MG63 (cell line): ENCODE measurements at places on chromosomes 3 and 15.

DNA sequence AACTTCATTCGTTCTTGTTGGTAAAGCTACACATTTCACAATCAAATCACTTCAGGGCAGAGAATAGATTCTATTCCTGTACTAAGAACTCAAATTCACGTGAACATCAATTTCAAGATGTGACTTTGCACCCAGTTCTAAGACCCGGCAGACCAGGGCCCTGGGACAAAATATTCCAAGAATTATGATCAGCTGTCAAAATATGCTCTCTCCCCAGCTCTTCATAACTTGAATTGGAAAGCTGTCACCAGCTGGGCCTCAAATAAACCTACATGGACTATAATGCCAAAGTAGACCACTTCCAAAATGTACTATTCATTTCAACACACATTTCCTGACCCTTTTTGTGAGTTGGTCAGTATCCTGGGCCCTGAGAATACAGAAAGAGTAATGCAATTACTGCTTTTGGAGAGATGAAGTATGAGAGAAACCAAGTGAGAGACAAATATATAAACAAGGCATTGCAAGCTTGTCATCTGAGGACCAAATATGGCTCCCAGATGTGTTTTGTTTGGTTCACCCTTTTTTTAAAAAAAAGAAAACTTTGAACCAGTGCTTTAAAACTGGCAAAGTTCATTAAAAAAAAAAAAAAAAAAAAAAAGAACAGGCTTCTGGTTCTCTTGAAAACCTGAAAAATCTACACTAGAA lies 14.9 kb downstream of the MAGI1 start:
- DNase-seq: no peak

- DNase-seq: no peak
Observed at GRCh38 chr15:25846377-25846776, 16.8 kb downstream of the ATP10A start.

- no peak for DNase-seq
Observed at GRCh38 chr3:34256021-34256420, 457.6 kb downstream of the PDCD6IP start.

- no peak for DNase-seq
Observed at GRCh38 chr3:138914870-138915502, 32.0 kb downstream of the FOXL2 start.

DNA sequence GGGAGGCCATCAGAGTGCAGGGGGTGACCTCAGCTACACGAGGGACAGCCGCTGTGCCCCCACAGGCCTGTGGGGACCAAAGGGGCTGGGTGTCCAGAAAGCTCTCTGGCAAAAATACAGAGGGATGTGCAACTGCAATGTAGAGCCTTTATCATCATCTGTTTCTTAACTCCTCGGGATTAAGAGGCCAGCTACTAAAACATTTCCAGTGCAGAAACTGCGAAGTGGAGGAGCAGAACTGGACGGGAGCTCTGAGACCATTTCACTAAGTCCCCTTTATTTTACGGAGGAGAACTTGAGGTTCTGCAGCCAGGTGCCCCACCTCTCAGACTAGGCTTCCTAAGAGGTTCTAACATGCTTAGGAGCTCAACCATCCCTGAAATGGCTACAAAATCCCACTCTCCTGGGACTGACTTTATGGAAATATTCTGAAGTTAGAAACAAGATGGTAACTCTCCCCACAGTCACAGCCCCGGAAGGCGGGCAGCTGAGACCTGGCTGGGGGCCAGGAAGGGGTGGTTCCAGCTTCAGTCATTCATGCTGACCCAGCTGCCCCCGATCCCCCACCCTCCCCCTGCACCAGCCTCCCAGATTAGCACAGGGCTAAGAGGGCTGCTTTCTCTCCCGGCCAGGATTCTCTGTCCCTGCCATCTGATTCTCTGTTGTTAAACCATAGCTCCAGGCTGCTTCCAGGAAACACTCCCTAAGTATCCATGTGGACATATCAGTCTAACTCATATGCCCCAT lies 40.3 kb downstream of the UMPS start:
- no peak for DNase-seq

DNA sequence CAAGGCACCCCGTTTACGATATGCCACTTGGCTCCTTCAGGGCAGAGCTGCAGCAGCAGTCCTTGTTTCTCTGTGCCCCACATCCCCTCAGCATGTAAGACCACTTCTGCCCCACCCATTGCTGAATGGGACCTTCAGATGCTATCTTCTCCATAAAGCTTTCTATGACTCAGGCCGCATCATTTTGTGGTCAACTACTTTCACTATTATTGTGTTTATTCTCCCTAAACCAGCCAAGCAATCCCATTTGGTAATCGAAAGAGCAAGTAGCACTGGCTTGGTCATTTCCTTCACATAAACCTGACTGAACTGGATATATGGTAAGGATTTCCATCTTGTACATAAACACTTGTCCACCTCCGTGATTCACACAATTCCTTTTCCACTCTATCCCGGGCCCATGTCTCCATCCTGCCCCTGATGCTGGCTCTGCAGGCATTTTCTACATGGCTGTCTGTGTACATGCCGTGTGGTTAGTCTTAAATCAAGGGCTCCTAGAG lies 25.7 kb downstream of the LIPC start:
- DNase-seq: peak; percentile 48

GRCh38 chr3:5426094-5426883 lies 238.8 kb downstream of the EDEM1 start:
- peak; percentile 38 for DNase-seq

DNA sequence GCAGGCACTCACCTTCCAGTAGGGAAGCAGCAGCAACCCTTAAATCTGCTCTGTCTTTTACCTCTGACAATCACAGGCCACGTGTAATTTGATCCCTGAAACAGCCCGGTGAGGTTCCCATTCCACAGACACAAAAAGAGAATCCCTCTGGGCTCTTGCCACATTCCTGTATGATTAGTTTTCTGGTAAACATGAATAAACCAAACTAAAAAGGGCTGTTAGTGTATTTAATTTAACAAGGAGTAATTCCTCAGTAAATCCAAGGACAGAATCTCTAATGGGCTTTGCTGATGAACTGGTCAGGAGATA lies 186.9 kb downstream of the FAM43A start:
- DNase-seq: peak; percentile 61

DNA sequence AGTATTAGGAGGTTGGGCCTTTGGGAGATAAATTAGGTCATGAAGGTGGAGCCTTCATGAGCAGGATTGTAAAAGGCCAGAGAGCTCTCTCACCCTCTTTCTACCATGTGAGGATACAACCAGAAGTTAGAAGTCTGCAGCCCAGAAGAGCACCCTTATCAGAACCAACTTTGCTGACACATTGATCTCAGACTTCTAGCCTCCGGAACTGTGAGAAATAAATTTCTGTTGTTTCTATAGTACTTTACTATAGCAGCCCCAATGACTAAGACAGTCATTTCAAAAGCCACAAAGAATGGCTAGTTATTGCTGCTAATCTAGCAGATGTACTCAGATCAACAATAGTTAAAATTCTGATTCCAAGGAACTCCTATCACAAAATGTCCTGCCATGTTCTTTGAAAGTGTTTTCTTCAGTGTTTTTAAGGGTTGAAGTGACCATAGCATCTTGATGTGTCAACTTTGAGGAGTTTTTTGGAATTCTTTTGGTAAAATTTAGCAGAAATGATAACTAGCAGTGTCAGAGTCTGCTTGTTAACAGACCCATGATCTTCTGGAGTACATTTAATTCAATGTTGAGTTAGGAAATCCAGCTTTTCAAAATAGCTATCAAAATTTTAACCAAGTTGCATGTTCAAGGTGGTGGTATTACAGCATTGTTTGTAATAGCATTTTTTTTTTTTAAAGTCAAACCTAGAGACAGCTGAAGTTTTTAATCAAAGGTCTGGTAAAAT lies 10.3 kb downstream of the DZIP3 start:
- no peak for DNase-seq

- DNase-seq: no peak
Observed at GRCh38 chr3:11544412-11545181, 99.1 kb downstream of the VGLL4 start.

- DNase-seq: peak; percentile 70
Observed at GRCh38 chr3:61560517-61561373, 626 bp upstream of the PTPRG start.

- DNase-seq: no peak
Observed at GRCh38 chr3:5053021-5053831, 68.9 kb upstream of the ARL8B start.

GRCh38 chr3:38720465-38720864 lies 71.0 kb upstream of the SCN5A start:
- no peak for DNase-seq

- no peak for DNase-seq
Observed at GRCh38 chr3:128151758-128152274, 1.5 kb upstream of the EEFSEC start.

GRCh38 chr3:149998946-149999345 lies 28.3 kb upstream of the PFN2 start:
- DNase-seq: no peak

DNA sequence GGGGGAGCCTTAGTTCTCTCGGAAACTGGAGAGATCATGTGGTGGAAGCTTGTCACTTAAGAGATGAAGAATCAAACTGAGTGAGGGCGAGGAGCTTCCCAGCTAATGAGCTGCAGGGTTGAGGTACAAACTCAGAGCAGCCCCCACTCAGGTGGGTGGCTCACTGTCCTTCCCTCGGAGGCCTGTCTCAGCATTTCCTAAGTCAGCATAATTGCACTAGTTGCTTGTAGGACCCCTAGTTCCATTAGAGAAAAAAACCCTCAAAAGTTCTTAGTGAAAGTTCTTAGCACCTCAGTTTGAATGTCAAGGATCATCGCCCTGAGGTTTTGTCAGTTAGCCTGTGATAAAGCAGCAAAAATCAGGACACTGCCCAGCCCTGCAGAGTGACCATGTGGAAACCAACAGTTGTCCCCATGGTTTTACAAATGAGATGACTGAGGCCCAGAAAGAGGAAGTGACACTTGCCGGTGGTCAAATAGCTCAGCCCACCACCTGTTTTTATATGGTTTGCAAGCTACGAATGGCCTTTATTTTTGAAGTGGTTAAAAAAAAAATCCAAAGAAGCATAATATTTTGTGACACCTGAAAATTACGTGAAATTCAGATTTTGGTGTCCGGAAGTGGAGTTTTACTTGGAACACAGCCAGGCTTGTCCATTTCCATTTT lies 11.9 kb downstream of the SMAD6 start:
- no peak for DNase-seq

- no peak for DNase-seq
Observed at GRCh38 chr3:186217820-186218164, 108.9 kb upstream of the ETV5 start.

DNA sequence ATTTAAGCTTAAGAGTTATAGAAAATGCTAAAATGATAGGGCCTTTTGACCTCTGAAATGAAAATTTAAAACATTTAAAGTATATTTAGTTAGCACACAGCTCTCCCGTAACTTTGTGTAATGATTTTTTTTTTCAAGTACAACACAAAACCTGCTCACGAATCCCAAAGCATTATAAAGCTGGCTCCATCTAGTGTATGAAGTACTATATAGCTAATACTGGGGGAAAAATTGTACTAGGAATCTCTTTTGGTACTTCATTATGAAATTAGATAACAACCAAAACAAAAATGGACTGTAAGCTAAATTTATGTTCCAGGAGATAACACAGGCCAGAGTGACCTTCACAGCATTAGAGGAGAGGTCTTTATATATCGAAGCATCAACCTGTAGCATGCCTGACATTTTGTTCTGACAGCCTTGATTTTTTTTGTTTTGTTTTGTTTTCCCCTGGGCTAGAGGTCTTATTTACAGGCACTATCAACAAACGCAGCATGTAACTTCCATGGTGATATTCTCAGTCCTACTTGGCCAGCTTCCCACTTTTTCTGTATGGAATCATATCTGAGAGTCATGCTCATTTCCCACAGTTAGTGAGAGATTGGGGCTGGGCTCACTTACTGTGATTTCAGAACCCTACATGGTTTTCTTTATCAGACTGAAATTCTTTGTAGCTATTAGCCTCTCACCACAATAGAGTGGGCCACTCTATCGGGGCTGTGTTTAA lies 116.3 kb downstream of the MITF start:
- no peak for DNase-seq

- DNase-seq: no peak
Observed at GRCh38 chr15:46858150-46858549, 859.2 kb upstream of the SEMA6D start.

- no peak for DNase-seq
Observed at GRCh38 chr15:90188914-90189748, 12.0 kb upstream of the SEMA4B start.

GRCh38 chr3:46086083-46086437 lies 58.8 kb upstream of the XCR1 start:
- no peak for DNase-seq

- DNase-seq: no peak
Observed at GRCh38 chr3:190443257-190443656, 6.4 kb downstream of the TMEM207 start.

GRCh38 chr3:64244011-64244942 lies 19.0 kb upstream of the PRICKLE2 start:
- DNase-seq: no peak

DNA sequence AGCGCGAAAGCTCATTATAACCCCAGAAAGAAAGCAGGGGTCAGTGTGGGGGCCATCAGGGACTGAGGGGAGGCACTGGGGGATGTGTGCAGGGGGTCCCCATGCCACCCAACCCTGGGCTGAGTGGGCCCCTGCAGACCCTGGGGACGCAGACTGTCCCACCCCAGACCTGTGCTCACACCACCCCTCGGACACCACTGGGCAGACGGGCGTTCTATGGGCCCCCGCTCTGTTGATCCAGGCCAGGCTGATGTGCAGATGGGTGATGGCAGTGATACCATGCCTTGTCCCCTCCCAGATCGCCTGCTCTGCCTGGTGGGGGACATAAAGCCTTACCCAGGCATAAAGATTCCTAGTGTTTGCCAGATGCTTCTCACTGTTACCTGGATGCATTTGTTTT lies 259.7 kb upstream of the TLE3 start:
- DNase-seq: no peak

DNA sequence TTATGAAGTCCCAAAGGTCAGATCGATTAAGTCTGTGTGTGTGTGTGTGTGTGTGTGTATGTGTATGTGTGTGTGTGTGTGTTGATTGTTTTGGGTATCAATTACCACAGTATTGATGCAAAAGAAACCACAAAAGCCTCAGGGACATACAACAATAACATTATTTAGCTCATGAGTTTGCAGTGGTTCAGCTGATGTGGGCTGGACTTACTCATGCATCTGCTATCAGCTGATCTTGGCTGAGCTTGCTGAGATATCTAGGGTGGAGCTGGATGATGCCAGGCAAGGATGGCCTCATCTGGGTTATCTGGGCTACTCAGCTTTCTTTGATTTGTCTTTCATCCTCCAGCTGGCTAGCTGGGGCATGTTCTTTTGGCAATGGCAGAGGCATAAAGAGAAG lies 82.4 kb upstream of the PRR23C start:
- peak; percentile 21 for DNase-seq

GRCh38 chr3:13839253-13839652 lies 40.6 kb downstream of the WNT7A start:
- DNase-seq: no peak

- no peak for DNase-seq
Observed at GRCh38 chr15:74378848-74379247, 11.4 kb upstream of the CYP11A1 start.

GRCh38 chr3:13706451-13706850 lies 157.5 kb downstream of the FBLN2 start:
- DNase-seq: no peak

DNA sequence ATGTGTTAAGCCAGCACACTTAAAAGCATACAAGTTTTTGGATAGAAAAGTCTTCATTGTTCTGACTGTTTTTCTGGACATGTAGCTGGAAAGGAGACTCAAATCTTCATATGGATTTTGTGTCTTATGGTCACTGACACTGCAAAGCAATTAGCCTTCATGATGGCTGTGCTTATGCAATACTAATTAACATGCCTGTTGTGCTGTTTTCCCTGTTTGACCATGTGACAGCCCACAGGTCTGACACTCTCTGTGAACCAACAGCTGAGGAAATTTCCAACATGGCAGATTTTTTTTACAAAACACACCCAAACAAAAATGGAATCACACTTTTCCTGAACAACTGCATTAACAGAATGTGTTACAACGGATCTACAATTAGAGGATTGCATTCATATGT lies 248.4 kb downstream of the ROBO2 start:
- DNase-seq: no peak
